NCI-H2227 treated with DMSO at 0.1 percent for 48 hours (cell line): ENCODE measurements at places on chromosomes 7 and 10.

- no peak for DNase-seq
Measured at GRCh38 chr10:62433181-62433692, 59.1 kb downstream of the ZNF365 start.

GRCh38 chr10:6232846-6233724 is 30.4 kb downstream of the PFKFB3 start:
- no peak for DNase-seq

DNA sequence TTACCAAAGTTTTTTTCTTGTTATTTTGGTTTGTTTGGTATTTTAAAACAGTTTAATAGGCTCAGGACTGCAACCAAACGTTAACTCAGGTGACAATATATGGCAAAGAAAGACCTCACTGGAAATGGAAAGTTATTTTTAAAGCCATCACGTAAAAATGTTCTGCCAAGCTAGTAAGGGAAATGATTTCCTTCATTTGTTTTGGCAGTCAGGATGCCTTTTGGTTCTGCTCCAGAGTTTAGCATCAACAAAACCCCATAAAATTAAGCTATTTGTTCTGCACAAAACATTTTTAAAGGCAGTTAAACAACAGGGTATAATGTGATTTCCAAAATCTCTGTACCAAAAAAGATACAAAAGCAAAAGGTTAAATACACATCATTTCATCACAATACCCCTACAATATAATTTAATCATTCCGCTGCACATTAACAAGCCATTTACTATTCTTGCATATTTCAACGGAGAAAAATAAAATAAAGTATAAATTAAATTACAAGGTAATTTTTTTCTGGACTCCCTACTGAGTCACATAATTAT is 172.4 kb downstream of the SEMA3E start:
- DNase-seq, result no peak

DNA sequence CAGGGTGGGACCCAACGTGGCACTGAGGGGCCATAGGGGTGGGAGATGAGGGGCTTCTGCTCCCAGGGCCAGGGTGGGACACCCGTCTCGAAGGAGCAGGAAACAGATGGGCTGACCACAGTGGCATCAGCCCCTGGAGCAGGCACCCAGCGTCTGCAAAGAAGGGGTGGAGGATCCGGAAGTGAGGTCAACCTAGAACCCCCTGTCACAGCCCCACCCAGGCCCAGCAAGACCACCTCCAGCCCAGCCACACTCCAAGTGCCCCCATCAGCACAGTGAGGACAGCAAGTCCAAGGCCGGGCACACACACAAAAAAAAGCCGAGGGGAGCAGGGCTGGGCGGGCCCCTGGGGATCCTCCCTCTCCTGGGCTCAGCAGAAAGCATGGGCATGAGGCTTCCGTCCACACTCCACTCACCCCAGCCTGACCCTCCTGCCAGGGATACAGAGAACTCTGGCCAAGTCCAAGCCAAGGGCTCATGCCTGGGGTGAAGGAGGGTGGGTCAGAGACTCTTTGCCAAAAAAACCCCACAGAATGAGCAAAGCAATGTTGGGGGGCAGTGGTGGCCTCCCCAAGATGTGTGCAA is 111.0 kb downstream of the FOXL3 start:
- DNase-seq, result no peak

- no peak for DNase-seq
Measured at GRCh38 chr10:75475460-75476182, 44.2 kb downstream of the LRMDA start.

DNA sequence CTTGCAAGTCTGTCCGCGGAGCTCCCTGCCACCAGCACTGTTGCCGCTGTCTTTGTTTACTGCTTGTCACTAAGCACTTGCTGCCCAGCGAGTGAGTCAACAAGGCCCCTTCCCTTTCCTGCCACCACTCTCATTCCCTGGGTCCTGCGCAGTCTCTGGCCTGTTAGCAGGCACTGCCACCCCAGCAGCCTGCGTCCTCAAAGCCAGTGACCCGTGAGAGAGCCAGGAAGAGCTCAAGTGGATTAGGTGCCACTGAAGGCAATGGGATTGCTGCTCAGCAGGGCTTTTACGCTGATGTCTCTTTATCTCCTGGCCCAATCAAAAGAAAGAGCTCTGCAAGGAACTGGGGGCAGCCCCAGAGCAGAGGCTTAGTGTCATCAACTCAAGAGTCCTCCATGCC is at the start of gene FRMPD2:
FRMPD2 (minus strand) TSS at position 61 of the 400 bp plus-strand sequence. CDS start 129 bp downstream, outside the sequence.
- no peak for DNase-seq

- DNase-seq, result no peak
Measured at GRCh38 chr10:14102056-14102455, 228.7 kb downstream of the FRMD4A start.

DNA sequence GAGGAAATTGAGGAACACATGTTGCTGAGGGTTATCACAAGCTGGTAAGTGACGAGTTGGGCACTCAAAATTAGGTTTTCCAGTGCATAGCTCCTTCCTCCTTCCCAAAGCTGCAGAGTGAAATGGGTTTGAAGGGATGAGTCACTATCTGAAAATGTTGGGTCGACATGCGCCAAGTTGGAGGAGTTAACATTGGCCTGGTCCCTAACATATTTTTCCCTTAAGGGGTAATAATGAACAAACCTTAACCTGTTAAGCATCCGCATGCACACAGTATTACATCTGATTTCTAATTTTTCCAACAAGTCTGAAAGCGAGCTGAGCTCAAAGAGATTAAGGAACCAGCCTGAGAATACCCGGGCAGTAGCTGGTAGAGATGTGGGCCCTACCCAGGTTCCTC is 20.7 kb upstream of the TECTB start:
- DNase-seq, result no peak

DNA sequence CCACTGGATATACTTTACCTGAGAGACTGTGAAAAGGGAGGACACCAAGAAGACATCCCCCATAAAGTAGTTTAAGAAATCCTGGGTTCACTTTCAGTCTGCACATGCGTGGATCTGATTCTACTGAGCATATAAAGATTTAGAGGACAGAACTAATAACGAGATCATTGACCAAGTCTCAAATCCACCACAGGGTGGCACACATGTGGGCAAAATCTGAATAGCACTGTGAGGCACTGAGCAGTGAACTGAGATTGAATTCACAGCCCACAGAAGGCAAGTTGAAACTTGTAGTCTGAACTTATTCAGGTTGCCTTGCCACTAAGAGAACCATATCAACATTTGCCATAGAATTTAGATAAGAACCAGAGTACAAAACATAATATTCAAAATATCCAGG is 818.6 kb downstream of the GRID1 start:
- peak; percentile 39 for DNase-seq

GRCh38 chr7:88151119-88151790 is 68.6 kb downstream of the SRI start:
- DNase-seq, result no peak

- no peak for DNase-seq
Measured at GRCh38 chr10:22598478-22598877, 115.9 kb downstream of the PIP4K2A start.

DNA sequence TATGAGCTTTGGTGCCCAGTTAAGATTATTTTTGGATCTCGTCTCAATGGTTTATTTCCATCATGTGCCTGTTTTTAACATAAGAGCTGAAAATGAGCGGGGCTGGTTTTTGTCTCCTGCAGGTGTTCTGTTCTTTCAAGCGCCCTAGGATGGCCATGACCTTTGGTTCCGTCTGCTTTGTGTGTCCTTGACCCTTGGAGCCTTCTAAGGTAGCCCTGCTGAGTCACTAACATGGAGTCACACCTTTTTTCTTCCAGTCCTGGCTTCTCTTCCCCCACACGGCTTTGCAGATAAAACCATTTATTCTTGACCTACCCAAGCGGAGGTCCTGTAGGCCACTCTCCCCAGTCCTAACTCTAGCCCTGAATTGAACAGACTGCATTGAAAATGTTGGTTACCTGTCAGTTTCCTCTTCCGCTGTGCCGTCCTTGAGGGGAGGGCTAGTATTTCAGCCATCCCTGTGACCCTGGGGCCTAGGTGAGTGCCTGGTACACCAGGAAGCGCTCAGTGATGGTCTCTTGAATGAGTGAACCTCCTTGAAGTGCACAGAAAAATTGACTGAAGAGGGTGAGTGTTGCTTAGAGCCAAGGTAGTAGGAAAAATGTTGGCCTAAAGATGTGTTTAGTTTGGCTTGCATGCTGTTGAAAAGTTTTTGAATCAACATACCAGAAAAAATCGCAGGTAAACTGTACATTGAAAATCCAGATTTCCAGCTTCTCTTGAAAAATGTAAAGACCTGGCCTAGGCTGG is 48.0 kb downstream of the CAMK1D start:
- no peak for DNase-seq

DNA sequence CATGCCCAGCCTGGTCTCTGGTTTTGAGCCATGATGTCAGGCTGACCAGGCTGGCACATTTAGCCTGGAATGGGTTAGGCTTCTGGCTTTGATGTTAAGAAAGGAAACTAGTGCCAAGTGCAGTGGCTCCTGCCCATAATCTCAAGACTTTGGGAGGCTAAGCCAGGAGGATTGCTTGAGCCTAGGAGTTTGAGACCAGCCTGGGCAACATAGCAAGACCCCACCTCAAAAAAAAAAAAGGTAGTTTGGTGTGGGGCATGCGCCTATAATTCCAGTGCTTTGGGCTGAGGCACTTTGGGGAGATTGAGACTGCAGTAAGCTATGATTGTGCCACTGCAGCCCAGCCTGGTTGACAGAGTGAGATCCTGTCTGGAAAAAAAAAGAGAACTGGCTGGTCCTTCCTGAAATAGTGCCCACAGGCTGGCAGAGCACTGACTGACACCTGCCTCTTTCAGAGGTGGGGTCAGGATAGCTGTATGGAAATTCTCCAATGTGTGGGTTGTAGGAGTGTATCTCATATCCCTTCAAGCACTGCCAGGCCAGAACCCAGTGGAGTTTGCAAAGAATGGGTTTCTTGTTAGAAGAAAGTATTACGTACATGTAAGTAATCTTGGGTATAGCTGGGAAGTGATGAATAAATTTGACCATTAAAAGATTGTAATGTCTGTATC is 61.3 kb downstream of the KAT6B start:
- DNase-seq, result no peak

DNA sequence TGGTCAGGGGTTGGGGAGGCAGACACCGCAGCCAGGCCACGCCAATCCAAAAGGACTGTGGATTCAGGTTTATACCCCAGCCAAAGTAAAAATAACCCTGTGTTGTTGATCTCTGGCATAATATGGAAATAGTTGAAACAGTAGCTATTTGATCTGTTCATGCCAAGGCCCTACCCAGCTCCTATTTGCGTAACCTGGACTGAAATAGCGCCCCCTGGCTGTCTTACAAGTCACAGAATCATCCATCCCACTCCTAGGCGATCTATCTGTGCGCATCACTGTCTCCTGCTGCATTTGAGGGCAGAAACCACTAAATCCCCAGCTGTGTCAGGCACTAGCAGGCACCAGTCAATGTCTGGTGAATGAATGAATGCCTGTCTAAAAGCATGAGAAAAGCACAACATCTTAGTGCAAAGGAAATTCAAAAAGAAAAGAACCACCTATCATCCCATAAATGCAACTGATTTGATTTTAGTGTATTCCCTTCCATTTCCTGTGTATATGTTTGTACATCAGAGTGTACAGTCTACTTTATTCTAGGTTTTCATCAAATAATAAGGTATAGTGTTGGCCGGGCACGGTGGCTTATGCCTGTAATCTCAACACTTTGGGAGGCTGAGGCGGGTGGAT is 160.0 kb downstream of the SLIT1 start:
- no peak for DNase-seq

DNA sequence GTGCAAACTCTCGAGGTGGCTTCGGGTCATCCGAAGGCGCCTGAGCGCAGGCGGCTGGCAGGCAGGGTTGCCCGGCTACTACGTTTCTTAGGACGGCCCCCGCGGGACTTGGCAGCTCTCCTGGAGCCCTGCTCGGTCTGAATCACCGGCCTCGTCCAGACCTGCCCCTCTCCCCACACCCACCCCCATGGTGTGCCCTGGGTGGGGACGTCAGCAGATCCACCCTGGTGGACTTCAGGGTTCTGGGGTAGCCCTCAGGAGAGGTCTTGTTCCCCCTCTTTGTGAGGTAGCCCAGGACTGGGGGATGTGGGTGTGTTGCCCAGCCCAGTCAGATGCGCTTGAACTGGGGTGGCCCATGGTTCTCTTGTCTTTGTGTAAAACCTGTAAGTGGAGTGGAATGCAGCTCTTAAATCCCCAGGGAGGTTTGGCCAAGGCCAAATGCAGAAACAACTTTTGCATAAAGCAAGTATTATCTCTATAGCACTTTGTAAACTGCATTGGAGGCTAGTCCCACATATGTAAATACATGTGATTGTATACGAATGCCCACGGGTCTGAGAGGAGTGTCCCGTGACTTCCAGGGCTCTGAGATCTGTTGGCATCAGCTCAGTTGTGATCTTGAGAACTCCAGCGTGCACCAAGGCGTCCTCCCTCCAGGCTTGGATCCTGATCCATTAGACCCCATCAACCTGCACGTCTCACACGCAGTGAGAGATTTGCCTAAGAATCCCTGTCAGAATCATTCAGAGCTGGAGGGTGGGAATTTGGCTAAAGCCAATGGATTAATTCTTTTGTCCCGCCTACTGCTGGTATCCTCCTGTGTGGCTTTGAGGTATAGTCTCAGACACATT is 1.8 kb downstream of the PFKFB3 start:
- no peak for DNase-seq

GRCh38 chr10:31730776-31731175 is 197.9 kb downstream of the ARHGAP12 start:
- DNase-seq, result no peak

GRCh38 chr10:121288864-121289661 is 309.2 kb downstream of the FGFR2 start:
- no peak for DNase-seq

GRCh38 chr10:29470843-29471543 is 163.8 kb downstream of the SVIL start:
- DNase-seq, result no peak

DNA sequence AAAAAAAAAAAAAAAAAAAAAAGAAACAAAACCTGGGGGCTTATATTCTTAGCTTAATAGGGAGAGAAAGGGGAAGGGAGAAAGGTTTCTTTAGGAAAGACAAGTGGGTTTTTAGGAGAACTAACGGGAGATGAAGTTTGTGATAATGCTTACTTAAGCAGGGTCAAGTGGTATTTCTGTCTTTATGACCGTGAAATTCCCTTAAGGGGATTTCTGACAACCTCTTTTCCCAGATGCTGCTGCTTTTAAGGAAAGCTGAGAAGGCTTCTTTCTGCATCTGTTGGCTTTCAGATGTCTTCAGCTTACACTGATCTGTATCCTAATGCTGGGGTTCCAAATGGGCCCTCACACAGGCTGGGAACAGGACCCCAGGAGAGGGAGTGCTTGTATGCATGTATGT is 42.6 kb downstream of the ADAMTS14 start:
- DNase-seq, result no peak

DNA sequence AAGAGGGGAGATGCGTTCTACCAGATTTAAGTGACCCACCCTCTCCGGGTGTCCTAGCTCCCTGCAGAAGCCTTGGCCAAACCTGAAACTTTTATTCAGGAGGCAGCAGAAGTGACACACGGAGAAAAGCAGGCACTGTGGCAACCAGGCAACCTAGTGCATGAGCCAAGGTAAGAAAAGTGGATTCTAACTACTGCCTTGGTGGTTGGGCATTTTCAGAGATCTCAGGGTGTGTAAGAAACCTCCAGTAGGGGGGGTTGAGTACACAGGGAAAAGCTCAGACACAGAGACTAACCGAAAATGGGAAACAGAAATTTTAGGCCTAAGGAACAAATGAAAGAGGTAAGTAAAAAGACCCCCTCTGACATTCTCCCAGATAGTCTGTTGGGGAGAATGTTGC is 645.7 kb downstream of the ANKRD7 start:
- DNase-seq, result peak; percentile 16
